Activated naive CD4-positive, alpha-beta T cell (primary cell): ENCODE measurements at places on chromosomes 2 and 18.

GRCh38 chr2:151306621-151307020, 17.2 kb upstream of the NMI start:
- no peak for DNase-seq

- no peak for DNase-seq
Observed at GRCh38 chr2:44777537-44777936, 164.0 kb upstream of the SIX3 start.

DNA sequence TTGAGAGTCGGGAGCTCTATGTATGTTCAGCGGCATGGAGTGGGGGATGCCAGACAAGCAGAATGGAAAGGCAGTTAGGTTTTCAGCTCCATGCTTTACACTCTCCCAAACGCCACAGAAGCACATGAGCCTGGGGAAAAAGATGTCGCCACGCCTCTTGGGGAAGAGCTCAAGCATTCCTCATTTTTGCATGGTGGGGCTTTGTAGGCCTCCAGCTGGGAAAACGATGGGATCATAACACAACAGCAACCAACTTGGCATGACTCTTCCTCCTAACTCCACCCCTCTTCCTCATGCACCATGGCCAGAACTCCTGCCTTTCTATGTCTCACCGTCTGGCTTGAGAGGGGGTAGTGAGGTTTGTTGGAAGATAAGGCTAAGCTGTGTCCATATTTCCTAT, 102.6 kb downstream of the PAX3 start:
- no peak for DNase-seq

DNA sequence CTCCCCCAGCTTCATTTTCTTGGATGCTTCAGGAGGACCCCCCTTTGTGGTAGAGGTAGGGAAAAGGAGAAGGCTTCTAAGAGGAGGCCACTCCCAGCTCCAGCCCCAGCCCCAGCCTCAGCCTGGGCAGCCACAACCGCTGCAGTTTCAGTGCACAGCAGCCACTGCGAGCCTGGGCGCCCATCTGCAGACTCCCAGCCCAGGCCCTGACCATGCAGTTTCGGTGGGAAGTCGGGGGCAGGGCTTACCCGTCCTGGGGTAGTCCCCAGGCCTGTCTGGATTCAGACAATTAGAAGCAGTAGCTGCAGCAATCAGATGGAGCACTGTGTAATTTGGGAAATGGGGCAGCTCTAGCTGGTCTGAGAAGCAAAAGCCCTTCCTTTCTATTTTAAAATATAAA, 28.6 kb downstream of the ITM2C start:
- no peak for DNase-seq

- no peak for DNase-seq
Observed at GRCh38 chr2:177165721-177166711, 46.6 kb upstream of the HNRNPA3 start.
